Activated naive CD8-positive, alpha-beta T cell treated with anti-CD3 and anti-CD28 coated beads for 36 hours (primary cell): ENCODE measurements at places on chromosomes 4 and X. TPM values are rescaled to one million over a fixed set of nuclear protein-coding genes. Genes with fewer than 3 reads are reported as not detected.
A peak's percentile ranks its signal among the peaks of the same experiment; 100 is the strongest.

RHOXF2 gene
- not detected for total RNA-seq

XAGE2 gene
- total RNA-seq, result not detected

CXCL8 gene
- 0.31 TPM for total RNA-seq

CPE gene
- total RNA-seq, result not detected

RPA4 gene
- total RNA-seq, result 0.23 TPM

DNA sequence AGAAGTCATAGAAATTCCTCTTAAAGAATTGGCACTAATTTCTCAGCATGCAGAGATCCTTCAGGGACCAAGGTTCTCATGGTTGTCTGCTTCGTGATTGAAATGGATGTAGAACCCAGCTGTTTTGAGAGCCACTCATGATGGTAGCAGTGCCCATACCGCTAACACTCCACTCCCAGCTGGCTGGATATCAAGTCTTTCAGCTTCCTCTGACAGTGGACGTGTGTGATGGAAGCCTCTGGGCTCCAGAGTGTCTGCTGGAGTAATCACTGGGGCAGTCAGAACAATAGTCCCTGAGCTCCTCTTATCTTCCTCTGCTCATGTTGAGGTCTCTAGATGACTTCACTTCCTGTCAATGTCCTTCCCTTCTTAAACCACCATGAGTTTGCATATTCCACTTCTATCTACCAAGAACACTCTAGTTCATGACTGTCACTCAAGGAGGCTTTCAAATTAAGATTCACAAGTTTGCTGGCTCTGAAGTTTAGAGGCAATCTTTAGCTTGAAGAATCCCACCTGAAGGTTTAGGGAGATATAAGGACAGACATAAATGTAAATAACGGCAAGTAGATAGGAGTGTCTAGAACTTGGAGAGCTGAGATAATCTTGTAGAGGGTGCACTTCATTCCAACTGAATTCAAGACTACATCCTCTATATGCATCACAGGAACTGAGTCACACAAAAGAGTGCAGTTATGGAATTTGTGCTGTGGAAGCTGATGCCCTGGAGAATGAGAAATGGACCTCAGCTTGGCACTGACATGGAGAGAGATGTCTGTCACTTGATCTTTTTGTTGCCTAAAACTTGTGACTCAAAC, 64.5 kb upstream of the WDR1 start:
- DNase-seq, result peak; percentile 34
- H3K27ac ChIP-seq, result peak overlapping the region; percentile 90
- no peaks in the 10 kb centered on the region for H3K27me3 ChIP-seq
- peaks cover 9% of the 10 kb centered on the region for H3K36me3 ChIP-seq

- no peaks in the 10 kb centered on the region for H3K27me3 ChIP-seq
- no peak overlapping the region for H3K4me3 ChIP-seq
- peak overlapping the region; percentile 23 for H3K27ac ChIP-seq
- peaks cover 22% of the 10 kb centered on the region for H3K36me3 ChIP-seq
- no peak for DNase-seq
These were observed 330.5 kb downstream of the ARHGAP10 start for GRCh38 chr4:148062301-148062950.

GRCh38 chrX:100928660-100929613, at the start of gene XKRX:
TSS of gene XKRX (minus strand) at chrX:100928917. CDS start at chrX:100928304, 613 bp downstream.
- H3K27me3 ChIP-seq, result no peaks in the 10 kb centered on the region
- peak within 1 kb of the TSS; percentile 65 for H3K27ac ChIP-seq
- H3K4me3 ChIP-seq, result peak within 1 kb of the TSS; percentile 83
- peaks cover 45% of the 10 kb centered on the region for H3K4me1 ChIP-seq

DNA sequence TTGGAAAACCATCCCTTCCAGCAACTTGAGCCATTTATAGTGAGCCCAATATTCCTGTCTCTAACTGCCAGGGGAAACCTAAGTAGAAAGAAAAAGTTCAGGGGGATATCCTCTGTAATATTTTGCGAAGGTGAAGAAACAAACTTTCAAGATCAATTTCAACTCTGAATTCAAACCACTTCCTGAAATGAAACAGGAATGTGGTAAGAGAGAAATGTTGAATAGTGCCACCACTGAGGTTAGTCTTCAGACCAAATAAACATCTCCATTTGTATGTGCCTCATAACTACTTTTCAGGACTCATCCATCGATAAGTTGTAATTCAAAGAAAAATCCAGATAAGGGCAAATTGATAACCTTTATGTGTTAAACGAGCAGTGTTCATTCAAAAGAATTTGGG, 128.7 kb downstream of the GABRB1 start:
- peaks cover 5% of the 10 kb centered on the region for H3K4me1 ChIP-seq
- no peaks in the 10 kb centered on the region for H3K36me3 ChIP-seq
- DNase-seq, result no peak

- no peaks in the 10 kb centered on the region for H3K27me3 ChIP-seq
- no peak for DNase-seq
- no peaks in the 10 kb centered on the region for H3K4me1 ChIP-seq
- no peak overlapping the region for H3K4me3 ChIP-seq
- no peaks in the 10 kb centered on the region for H3K36me3 ChIP-seq
- no peak overlapping the region for H3K27ac ChIP-seq
These were observed 108.7 kb upstream of the NPFFR2 start for GRCh38 chr4:71923070-71923469.

GRCh38 chr4:184768296-184768695, 34.4 kb upstream of the CENPU start:
- H3K27ac ChIP-seq, result no peak overlapping the region
- H3K27me3 ChIP-seq, result no peaks in the 10 kb centered on the region
- no peak for DNase-seq
- H3K4me1 ChIP-seq, result no peaks in the 10 kb centered on the region
- H3K4me3 ChIP-seq, result no peak overlapping the region
- peaks cover 19% of the 10 kb centered on the region for H3K36me3 ChIP-seq
